Epithelial cell of prostate (primary cell): ENCODE measurements at places on chromosomes 12 and 14.

- no peak for DNase-seq
Measured at GRCh38 chr12:96994900-96995299, 87.8 kb downstream of the NEDD1 start.

DNA sequence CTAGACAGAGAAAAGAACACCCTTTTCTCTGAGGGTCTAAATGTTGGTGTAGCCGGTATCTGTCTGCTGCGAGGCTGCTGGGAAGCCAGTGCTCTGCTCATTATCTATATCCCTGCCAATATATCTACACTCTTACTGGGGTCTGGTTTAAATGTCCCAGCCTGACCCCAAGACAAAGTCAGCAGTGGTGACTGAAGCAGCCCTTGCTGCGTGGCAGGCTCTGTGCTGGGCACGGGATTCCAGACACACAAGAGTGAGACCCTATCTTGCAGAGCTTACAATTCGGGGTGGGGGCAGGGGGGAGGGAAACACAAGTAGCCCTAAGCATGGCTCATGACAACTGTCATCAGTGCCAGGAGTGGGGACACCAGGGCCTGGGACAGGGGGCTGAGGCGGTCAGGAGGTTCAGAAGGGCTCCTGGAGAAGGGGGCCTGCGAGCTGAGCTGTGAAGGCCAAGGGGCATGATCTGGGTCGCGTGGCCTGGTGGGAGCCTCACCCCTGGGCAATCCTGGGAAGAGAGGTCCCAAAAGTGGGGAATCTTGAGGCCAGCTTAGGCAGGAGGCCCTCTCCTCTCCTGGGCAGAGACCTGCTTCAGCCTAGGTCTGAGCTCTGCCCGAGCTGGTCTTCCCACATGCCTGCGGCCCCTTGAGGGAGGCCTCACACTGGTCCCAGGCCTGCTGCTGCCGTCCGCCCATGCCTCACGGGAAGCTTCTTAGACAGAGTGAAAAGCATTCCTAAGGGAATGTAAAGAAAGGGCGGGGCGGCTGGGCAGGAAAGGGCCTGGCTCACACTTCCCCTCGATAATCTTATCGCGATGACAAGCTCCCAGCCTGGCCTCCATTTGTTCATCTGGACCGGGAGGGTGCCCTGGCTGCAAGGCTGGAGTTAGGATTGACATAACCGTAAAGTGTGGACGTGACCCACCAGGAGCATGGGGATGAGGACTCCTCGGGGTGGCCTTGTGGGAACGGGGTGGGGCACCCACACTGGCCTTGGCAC, 7.3 kb upstream of the RCOR1 start:
- DNase-seq, result no peak

DNA sequence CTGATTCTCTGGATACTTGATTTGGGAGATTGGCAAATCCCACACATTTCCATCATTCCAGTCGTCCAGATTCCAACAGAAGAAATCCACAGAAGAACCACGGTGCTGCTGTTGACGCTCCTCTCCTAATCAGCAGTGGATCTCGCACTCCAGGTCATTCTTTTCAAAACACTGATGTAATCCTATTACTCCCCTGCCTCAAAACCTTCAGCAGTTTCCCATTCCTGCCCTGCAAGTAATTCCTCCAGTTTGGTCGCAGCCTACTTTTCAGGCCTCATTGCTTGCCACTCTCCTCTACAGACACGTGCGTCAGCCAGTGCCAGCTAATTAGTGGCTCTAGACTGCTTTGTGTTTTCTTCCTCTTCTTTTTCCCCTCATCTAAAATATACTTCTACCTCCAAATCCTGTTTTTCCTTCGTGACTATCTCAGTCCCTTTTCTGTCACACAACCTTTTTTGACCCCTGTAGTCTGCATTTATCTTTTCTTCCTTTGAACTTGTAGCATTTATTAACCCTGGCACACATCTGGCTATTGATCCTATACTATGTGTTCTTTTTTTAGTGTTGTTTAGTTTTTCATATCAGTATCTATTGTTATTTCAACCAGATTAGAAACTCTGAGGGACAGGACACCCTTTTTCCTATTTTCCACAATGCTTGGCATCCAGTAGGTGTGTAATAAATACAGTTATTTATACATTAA, 36.8 kb downstream of the PRORP start:
- no peak for DNase-seq

- no peak for DNase-seq
Measured at GRCh38 chr12:16515666-16516065, 90.3 kb downstream of the LMO3 start.

- no peak for DNase-seq
Measured at GRCh38 chr12:72084880-72085279, 146.2 kb downstream of the TPH2 start.

DNA sequence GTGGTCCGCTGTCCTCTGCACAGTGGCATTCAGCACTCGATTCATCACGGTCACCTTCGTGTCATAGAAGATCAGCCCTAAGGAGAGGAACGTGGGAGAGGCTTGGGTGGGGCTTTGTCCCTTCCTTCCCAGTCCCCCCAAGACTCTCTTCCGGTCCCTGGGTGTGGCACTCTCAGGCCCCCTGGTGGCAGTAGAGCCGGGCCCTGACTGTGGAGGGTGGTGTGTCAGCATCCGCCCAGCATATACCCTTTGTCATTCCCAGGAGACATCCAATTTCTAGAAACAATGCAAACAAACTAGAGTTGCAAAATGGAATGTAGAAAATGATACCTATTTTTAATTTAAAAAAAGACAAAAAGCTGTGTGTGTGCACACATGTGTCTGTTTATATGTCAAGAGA, 45.0 kb downstream of the TRAFD1 start:
- no peak for DNase-seq

DNA sequence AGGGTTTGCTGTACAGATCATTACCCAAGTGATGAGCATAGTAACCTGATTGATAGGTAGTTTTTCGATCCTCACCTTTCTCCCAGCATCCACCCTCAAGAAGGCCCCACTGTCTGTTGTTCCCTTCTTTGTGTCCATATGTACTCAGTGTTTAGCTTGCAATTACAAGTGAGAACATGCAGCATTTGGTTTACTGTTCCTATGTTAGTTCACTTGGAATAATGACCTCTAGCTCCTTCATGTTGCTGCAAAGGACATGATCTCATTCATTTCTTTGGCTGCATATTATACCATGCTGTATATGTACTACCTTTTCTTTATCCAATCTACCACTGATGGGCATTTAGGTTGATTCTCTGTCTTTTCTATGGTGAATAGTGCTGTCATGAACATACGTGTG, 181.6 kb upstream of the FOXG1 start:
- DNase-seq, result no peak

DNA sequence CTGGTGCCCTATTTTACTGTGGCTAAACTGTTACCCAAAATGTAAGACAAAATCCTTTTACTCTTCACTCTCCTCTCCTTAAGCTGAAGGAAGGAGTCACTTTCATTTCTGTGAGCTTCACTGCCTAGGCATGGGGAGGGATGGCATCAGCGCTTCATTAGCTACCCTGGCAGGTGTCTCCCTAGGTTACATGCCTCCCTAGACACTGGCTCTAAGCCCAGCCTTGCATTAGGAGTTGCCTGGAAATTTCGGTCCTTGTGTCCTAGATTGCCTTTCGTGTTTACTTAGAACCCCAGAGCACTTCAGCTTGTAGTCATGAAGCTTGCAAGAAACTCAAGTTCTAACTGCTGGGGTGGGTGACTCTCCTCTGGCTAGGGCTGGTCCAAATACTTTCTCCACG, 520.5 kb upstream of the STXBP6 start:
- DNase-seq, result no peak

GRCh38 chr14:88975926-88976325, 151.5 kb downstream of the TTC8 start:
- DNase-seq, result no peak

GRCh38 chr14:65312859-65313258, 99.7 kb upstream of the FUT8 start:
- DNase-seq, result no peak

- DNase-seq, result no peak
Measured at GRCh38 chr14:89186856-89187376, 230.1 kb downstream of the FOXN3 start.

- DNase-seq, result no peak
Measured at GRCh38 chr14:20623798-20624197, 17.7 kb downstream of the OR6S1 start.

DNA sequence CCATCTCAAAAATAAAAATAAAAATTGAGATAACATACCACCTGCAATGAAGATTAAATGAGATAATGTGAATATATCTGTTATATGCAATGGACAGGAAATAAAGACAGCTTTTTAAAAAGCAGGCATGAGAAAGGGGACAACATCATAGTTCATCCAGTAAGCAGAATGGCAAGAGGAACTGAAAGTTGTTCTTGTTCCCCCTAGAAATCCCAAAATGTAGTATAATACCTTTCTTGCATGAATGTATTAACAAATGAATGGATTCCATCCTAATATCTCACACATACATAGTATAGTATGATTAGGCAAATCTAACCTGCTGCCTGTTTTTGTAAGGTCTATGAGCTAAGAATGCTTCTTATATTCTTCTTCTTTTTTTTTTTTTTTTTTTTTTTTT, 31.4 kb downstream of the FGD6 start:
- no peak for DNase-seq
